ENCODE measurements at places on chromosomes 2 and 18. TPM values are rescaled to one million over a fixed set of nuclear protein-coding genes. Genes with fewer than 3 reads are reported as not detected.

The SCN3A gene
- not detected for total RNA-seq

The PDCL3 gene
- 36.7 TPM for total RNA-seq

The LYG2 gene
- not detected for total RNA-seq

The AQP12A gene
- not detected for total RNA-seq

The CFAP221 gene
- total RNA-seq, result not detected

The ALLC gene
- total RNA-seq, result not detected

The FBXO15 gene
- 0.41 TPM for total RNA-seq

The CCDC148 gene
- total RNA-seq, result not detected

The COL4A4 gene
- total RNA-seq, result 0.07 TPM

The GAL3ST2 gene
- 0.23 TPM for total RNA-seq

The ECEL1 gene
- 0.07 TPM for total RNA-seq

The GCKR gene
- not detected for total RNA-seq

The AGPS gene
- 71.6 TPM for total RNA-seq
